Activated naive CD8-positive, alpha-beta T cell treated with anti-CD3 and anti-CD28 coated beads, Interleukin-2, amount 10 ng/mL, durations not matched to agents 7 days and 5 days (primary cell): ENCODE measurements at places on chromosomes 6 and 20. TPM values are rescaled to one million over a fixed set of nuclear protein-coding genes. Genes with fewer than 3 reads are reported as not detected.

ROMO1 gene
- total RNA-seq = 112 TPM

DACT2 gene
- not detected for total RNA-seq

MCCD1 gene
- total RNA-seq = not detected

- no peaks in the 10 kb centered on the region for H3K4me1 ChIP-seq
- no peak overlapping the region for H3K4me3 ChIP-seq
- DNase-seq = no peak
- no peak overlapping the region for H3K27ac ChIP-seq
- no peaks in the 10 kb centered on the region for H3K36me3 ChIP-seq
- H3K27me3 ChIP-seq = peaks cover 16% of the 10 kb centered on the region
Observed at GRCh38 chr6:79466207-79466834, 70.9 kb downstream of the LCA5 start.

DNA sequence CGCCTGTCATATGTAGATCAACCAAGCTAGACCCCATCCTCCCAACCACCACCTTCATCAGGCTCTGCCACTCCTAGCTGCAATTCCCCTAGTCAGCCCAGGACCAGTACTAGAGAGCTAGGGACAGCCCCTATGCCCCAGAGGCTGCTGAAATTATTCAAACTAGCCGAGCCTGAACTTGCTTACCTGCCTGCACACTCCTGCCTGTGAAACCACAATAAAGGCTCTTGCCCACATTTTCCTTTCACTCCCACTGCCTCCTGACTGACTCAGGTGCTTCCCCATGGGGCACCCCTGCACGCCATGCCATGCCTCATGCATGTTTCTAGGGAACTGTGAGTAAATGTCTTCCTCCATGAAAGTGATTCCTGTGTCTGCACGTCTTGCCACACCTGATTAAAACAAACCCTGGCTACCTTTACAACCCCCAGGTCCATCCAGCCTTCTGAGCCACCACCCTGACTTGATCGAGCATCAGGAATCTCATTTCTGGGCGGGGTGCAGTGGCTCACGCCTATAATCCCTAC is 66.5 kb upstream of the IER3 start:
- peaks cover 52% of the 10 kb centered on the region for H3K4me1 ChIP-seq
- peak overlapping the region; percentile 37 for H3K4me3 ChIP-seq
- peaks cover 38% of the 10 kb centered on the region for H3K36me3 ChIP-seq

HLA-DQB1 gene
- 19.0 TPM for total RNA-seq

GRCh38 chr6:41457303-41457670 is 88.9 kb upstream of the FOXP4 start:
- H3K4me3 ChIP-seq = no peak overlapping the region
- no peaks in the 10 kb centered on the region for H3K36me3 ChIP-seq
- peaks cover 25% of the 10 kb centered on the region for H3K27me3 ChIP-seq
